ENCODE measurements at places on chromosomes 7 and 10.

GRCh38 chr10:88390041-88390440 lies 193.1 kb downstream of the RNLS start:
- DNase-seq, result no peak

- DNase-seq, result no peak
These were observed 22.2 kb upstream of the WNT16 start for GRCh38 chr7:121306565-121306964.

DNA sequence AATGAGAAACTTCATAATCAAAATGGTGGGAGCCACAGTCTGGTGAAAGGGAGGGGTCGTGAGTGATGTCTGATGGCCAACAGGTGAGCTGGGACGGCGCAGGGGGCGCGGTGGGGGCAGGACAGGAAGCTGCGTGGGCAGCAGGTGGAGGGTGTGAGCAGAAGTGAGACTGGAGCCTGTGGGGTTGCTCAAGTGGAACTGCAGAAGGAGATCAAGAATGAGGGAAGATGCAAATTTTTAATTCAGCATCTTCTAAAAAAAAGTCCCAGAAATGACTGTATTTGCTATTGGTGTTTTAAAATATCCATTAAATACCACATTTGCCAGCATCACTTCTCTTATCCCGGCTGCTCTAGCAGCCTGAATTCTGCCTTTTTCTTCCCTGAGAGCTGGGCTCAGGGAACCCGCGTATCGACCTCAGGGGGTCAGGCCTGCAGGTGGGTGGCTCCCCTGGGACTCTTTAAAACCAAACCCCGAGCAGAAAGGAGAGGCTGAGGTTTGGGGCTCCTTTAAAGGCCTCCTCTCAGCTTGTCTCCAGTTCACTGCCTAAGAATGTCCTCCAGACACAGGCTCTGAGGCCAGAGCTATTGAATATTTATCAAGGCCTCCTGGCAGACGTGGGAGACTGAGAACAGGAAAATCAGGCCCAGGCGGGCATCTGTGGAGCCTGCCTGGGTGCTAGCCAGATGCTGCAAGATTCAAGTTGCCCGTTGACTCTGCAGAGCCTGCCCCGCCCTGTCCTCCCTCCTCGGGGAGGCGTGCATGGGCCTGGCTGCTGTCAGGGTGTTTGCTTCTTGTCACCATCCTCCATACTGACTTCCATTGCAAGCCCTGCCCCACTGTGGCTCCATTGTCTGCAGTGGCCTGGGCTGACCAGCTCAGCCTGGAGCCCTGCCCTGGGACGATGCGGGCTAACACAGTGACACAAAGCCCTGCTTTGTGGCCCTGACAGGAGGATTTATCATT lies 53.9 kb downstream of the SYPL1 start:
- DNase-seq, result no peak

DNA sequence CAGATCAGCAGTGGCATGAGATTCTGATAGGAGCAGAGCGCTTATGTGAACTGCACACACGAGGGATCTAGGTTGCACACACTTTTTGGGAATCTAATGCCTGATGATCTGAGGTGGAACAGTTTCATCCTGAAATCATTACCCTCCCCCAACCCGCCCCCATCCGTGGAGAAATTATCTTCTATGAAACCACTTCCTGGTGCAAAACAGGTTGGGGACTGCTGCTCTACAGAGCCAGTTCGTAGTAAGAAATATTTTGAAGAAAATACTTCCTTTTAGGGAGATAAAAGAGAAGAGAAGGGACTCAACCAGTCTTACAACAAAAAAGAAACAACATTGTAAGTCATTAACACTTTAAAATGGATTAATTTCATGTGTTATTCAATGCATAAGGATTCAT lies 1308.2 kb downstream of the GATA3 start:
- DNase-seq, result no peak

DNA sequence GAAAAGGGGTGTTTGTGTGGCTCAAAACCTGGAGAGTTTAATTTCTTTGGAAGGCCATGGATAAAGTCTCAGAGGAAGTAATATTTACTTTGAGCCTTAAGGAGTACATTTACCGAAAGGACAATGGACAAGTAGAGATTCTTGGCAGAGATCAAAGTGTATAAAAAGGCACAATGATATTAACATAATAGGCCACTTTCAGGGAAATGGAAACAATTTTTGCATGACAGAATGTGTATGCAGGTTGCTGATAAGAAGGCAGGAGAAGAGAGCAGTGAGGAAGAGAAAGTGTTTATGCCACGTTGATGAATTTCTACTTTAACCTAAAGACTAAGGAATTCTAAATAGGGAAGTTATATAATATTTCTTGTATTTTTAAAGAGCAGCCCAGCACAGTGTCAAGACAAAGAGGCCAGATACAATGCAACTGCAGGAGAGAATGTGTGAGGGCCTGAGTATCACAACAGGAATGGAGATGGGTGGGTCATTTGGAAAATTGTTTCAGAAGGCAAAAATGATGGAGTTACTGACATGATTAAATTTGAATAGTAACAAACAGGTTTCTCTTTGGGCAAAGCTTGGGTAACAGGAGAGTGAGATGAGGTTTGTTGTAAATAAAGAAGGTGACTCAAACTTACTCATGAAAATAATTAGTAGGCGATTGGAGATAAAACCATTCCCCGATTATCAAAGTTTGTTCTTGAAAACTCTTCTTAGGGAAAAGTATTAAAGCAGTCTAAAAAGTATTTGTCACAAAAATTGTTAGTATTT lies 84.1 kb downstream of the THSD7A start:
- no peak for DNase-seq

DNA sequence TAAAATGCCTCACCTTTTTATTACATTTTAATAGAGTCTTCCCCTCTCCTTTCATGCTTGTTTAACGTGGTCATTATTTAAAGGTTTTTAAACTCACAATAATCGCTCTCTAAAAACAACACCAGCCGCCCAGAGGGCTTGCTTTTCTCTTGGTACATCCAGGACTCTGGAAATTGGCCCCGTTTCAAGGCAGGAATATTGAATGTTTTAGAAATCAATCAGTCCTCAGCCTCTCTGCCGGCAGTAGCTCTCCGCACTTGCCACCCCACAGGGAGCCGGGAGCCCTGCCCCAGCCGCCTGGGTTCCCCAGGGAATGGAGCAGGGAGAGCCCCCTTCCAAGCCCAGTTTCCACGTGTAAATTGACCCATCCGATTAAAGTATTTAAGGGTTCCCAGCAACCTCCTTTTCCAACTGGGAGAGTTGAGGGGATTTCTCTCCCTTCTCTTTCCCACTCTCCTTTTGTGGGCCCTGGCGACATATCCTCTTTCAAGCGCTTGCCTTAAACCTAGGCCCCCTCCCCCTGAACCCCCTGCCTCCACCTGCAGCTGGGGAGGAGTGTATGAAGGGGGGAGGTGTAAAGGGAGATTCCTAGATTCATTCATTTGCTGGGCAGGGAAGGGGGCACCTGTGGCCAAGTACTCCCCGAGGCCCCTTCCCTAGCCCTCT lies 1.9 kb downstream of the FGF8 start:
- no peak for DNase-seq

- DNase-seq, result no peak
These were observed 450.7 kb downstream of the KCNMA1 start for GRCh38 chr10:77186936-77187335.

DNA sequence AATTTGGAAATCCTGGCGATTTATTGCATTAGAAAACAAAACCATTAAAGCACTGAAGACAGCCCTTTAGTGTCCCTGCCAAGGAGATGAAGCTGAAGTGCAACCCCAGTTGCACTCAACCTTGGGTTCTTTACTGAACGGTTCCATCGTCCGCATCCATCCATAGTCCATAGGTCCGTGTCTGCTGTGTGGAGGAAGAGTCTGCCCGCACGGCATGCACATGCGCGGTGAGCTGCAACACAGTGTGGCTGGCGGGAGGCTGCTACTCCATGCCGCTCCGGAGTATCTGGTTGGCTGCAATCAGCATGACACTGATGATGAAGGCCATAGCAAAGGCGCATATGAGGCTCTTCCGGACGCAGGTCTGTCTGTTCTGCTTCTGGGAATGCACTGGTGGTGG lies 624.6 kb downstream of the CALN1 start:
- no peak for DNase-seq

DNA sequence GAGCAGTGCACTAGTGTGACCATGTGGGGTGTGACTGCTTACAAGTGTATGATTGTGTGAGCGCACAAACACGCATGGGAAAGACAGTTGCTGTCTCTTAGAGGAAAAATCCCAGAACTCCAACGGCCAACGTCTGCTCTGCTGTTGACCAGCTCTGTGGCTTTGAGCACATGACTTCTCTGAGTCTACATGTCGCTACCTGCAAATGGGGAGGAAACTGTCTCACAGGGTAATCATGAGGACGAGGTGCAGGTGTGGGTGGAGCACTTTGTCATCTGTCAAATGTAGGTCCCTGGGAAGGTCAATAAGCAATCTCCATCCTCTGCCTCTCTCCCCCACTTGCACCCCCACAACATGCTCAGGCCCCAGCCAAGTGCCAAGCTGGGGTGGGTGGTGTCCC lies 31.2 kb upstream of the TLX1 start:
- DNase-seq, result no peak

GRCh38 chr7:16095171-16095950 lies 326.0 kb downstream of the CRPPA start:
- DNase-seq, result no peak

DNA sequence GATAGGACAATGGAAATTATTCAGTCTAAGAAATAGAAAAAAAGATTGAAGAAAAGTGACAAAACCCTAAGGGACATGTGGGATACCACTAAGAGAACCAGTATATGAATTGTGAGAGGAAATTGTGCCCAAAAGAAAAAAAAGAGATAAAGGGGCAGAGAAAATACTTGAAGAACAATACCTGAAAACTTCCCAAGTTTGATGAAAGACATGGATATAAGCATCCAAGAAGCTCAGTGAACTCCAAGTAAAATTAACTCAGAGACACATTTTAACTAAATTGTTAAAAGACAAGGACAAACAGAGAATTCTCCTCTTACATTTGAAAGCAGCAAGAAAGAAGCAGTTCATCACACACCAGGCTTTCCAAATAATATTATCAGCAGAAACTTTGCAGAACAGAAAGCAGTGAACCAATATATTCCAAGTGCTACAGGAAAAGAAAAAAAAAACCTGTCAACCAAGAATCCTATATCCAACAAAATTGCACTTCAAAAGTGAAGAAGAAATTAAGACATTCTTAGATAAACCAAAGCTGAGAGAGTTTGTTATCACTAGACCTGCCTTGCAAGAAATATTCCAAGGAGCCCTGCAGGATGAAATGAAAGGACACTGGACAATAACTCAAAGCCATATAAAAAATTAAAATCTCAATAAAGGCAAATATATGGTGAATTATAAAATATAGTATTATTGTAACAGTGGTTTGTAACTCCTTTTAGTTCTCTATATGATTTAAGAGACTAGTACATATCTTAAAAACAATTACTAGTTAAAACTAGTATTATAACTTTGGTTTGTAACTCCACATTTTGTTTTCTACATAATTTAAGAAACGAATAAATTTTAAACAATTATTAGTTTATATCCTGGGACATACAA lies 470.0 kb downstream of the PTPRN2 start:
- no peak for DNase-seq

GRCh38 chr7:81549484-81550016 lies 220.3 kb downstream of the HGF start:
- DNase-seq, result no peak

GRCh38 chr7:28069807-28070206 lies 110.8 kb downstream of the JAZF1 start:
- no peak for DNase-seq

All from CD4-positive, alpha-beta T cell treated with Interleukin-4 for 4 hours (primary cell).